ENCODE measurements at places on chromosomes 6 and 20. TPM values are rescaled to one million over a fixed set of nuclear protein-coding genes. Genes with fewer than 3 reads are reported as not detected.

The GSTA4 gene
- 143 TPM for polyA plus RNA-seq

The GRIK2 gene
- 0.90 TPM for polyA plus RNA-seq

The NRN1 gene
- 9.9 TPM for polyA plus RNA-seq

The KIFC1 gene
- polyA plus RNA-seq, result 31.1 TPM

The ZBTB9 gene
- 13.0 TPM for polyA plus RNA-seq

The CNKSR3 gene
- 28.6 TPM for polyA plus RNA-seq

The ID1 gene
- 63.0 TPM for polyA plus RNA-seq

- DNase-seq, result no peak
Observed at GRCh38 chr6:79964607-79965081, 17.3 kb upstream of the ELOVL4 start.

DNA sequence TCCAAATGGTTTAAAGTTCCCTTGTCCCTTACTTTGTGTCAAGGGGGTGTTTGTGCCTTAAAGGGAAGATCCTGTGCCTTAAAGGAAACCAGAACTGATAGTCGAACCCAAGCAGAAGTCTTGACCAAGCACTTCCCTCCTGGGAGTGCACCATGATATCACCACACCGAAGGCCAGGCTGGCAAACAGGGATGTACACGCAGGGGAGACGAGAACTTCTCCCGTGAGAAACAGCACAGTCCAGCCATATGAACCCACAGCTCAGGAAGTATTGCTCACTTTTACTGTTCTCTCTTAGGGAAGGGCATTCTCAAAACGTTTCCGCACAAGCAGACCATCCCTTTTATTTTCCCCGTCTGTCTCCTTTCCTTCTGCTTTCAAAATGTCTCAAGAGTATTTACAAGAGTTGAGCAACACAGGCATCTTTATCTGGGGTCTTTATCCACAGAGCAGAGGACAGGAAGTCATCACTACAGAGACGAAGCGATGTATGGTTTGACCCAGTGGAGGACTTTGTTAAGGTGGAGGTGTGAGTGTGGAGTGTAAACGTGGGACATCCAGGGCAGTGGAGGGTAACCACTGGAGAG is 12.8 kb upstream of the SERPINB1 start:
- no peak for DNase-seq

GRCh38 chr6:49531774-49532569 is 18.5 kb upstream of the C6orf141 start:
- peak; percentile 38 for DNase-seq

DNA sequence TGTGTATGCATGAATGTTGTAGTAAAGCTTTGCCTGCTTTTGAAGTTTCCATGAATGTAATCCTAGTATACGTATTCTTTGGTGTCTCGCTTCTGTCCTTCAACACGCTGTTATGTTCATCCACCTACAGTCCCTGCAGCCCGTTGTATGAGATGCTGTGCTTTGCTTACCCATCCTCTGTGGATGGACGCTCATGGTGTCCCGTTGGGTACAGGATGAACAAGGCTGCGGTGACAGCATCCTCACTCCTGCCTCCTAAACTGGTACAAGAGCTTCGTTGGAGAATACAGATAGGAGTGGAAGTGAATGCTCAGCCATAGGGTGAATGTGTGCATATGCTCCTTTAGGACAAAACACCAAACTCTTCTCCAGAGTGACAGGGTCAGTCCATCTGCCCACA is 366.2 kb downstream of the ZFAND3 start:
- DNase-seq, result no peak

DNA sequence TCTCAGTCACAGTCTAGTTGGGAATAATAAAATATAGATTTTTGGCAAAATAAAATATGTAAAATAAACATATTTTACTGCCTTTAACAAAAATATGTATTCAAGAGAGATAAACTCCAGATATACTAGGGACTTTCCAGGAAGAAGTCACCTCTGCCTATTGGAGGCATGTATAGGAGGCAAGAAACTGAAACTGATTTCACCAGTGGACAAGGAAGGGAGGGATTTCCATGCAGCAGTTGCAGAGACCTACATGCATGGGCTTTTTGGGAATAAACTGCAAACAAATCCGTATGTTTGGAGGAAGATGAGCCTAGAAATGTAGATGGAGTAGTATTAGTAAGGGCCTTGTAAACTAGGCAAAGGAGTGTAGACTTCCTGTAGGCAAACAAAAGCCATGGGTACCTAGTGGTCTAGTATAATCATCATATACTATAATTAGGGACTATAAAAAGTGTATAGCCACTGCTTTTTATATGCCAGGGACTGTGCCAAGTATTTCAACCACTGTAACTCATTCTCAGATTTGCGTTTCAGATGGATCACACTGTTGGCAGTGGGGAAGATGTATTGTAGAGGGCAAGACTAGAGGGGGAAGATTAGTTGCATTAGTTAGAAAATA is 38.9 kb downstream of the CD109 start:
- no peak for DNase-seq

DNA sequence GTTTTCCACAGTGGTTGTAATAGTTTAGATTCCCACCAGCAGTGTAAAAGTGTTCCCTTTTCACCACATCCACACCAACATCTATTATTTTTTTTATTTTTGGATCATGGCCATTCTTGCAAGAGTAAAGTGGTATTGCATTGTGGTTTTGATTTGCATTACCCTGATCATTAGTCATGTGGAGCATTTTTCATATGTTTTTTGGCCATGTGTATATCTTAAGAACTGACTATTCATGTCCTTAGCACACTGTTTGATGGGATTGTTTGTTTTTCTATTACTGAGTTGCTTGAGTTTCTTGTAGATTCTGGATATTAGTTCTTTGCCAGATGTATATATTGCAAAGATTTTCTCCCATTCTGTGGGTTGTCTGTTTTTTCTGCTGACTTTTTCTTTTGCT is 820.1 kb downstream of the TENT5A start:
- no peak for DNase-seq

DNA sequence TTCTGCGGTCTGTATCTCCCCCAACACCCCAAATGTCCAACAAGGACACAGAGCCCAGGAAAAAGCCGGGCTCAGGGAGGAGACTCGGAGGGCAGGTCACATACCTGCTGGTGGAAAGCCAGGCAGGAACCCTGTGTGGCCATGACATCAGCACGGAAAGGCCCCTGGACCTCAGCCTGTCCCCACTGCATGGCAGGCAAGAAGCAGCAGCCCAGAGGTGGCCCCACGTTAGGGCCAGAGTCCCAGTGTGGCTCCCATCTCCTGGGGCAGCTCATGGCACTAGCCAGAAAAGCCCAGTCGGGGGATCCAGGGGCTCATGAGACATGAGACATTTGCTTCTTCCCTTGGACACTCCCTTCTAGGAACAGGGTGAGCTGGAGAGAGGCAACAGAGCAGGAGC is 258.7 kb downstream of the DLL1 start:
- DNase-seq, result no peak

DNA sequence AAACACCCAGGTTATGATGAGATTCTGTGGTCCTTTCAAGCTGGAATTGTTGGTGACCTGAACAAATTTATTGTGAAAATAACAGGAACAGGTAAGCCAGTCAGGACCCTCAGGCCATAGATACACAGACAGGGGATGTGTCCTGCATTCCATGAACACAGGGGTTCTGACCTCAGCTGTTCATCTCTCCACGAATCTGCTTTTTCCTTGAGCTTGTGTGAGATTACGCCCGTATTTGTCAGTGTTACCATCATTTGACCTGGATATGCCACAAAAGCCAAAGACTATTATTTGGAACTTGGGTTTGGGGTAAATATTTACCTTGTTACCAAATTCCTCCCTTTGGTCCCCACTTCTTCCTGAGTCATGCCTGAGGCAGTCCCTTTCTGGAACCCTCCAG is 288.9 kb downstream of the PREX1 start:
- no peak for DNase-seq

GRCh38 chr20:58647162-58647795 is 3.8 kb upstream of the STX16 start:
- no peak for DNase-seq

DNA sequence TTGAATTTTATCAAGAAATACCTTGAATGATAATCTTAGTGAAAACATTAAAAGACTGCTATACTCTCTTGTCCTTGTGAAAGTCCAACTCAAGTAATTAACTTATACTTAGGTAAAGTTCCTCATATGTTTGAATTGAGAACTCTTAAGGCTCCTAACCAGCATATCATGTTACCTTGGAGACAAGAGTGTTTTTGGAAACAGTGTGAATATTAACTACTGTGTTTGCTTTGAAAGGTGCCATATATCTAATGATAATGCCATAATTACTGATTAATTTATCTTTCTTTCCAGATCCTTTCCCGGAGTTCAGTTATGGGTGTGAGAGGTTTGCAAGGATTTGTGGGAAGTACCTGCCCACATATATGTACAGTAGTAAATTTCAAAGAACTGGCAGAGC is 10.5 kb downstream of the FAM120B start:
- DNase-seq, result no peak

GRCh38 chr20:38579219-38579910 is 1.6 kb upstream of the ADIG start:
- DNase-seq, result no peak

DNA sequence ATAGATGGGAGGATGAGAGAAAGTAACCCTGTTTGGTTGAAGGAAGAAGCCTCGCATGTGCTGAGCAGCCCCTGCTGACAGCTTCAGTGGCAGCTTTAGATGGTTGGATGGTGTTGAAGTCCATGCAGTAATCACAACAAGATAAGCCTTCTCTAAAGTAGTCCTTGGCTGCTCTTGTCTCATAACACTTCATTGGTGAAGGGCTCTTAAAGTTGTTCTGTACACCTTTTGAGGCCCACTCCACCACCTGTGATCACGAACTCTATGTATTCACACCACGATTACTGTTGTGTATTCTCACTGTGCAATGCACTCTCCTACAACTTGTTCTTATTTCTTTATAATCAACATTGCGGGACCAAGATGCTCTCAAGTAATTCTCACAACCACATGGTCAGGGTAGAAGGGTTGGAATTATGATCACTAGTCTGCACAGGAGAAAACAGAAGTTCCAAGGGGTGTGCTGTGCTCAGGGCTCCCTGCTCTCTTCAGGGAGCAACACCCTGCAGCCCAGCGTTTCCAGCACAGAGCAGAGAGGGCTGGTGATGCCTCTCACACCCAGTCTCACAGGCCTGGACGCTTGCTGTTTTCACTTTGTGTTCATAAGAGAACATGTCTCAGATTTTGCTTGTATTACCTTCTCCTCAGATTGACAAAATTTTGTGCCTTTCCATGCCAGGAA is 294.4 kb downstream of the SMOC2 start:
- DNase-seq, result peak; percentile 26

GRCh38 chr20:34185766-34186620 is 55.2 kb upstream of the ASIP start:
- no peak for DNase-seq

GRCh38 chr6:14023855-14024254 is 93.7 kb upstream of the CD83 start:
- no peak for DNase-seq

DNA sequence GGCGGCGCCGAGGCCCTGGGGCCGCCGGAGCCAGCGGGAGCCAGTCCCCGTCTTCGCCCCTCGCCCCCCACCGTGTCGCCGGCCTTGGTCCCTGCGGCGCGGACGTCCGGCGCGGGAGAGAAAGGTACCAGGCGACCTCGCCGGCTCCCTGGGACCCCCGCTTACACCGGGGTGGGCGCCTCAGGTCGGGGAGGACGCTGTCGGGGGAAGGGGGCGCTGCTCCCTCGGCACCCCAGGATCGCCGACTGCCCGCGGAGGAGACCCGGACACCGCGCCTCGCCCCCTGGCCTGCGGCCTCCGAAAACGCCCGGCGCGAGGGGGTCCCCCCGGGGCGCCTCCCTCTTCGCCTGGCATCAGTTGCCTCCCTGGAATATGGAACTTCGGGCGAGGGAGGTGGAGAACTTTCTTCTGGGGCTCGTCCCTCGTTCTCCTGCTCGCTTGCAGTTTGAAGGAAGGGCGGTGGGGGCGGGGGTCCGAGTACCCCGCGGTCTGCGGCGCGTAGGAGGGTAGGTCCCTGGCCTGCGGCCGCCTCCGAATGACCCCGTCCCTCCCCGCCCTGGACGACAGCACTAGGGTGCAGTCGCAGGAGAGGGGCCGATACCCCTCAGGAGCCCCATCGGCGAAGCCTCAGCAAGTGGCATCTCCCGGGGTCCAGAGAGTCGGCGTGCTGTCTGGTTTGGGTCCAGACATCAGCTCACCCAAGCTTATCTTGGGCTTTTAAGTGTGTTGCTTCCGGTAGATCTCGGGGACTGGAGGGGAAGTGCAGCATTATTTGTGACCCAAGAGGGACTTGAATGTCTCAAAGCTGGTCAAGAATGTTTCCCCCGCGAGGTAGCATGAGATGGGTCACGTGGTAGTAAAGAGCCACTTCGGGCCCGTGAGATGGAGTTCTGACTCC is 549 bp downstream of the ANKRD6 start:
- DNase-seq, result peak; percentile 34

DNA sequence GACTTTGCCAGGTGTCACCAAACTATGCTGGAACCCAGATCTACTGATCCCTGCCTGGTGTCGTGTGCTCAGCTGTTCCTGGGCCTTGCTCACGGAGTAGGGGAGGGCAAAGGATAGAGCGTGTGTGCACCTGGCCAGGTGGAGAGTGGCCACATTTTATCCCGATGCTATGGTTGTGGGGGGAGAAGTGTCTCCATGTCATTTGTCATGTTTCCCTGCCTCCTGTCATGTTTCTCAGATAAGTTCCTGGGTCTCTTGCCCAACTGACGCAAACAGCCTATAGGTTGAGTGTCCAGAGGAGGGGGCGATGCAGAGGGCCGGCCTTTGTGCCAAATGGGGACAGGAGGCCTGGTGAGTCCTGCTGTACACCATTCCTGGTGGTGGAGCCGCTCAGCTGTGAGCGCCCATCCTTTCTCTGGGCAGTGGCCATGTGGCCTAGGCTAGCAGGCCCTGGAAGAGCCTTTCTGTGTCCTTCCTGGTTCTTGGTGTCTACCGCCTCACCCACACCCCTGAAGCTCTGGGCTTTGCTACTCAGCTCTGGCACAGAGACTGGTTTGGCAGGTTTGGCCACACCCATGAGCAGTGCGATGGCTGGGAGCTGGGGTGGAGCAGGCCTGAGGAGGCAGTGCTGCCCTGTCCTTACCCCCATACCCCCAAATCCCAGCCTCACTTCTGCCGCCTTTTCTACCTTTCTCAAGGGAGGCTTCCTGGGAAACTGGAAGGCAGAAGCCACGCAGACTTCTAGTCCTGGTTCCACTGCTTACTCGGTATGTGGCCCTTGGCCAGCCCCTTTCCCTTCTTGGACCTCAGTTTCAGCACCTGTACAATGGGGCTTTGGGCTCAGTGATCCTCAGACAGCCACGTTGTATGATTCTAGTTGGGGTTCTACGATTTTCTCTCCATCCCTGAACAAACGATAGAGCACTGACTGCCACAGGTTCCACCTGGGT is 32.3 kb upstream of the EPB41L1 start:
- peak; percentile 40 for DNase-seq
